K562 (cell line): ENCODE measurements at places on chromosomes 5 and 9. TPM values are rescaled to one million over a fixed set of nuclear protein-coding genes. Genes with fewer than 3 reads are reported as not detected.

- no peak overlapping the region for H3K4me3 ChIP-seq
- DNase-seq = peak; percentile 22
- H3K4me1 ChIP-seq = 0 out of 2 replicates have a peak, but pooled peaks cover 2% of the 10 kb centered on the region
- no peaks in the 10 kb centered on the region for H3K36me3 ChIP-seq
- H3K27ac ChIP-seq = no peak overlapping the region
Measured at GRCh38 chr5:38607396-38607795, 51.0 kb upstream of the LIFR start.

Gene PCDHA8
- not detected in 2 replicates for polyA plus RNA-seq

DNA sequence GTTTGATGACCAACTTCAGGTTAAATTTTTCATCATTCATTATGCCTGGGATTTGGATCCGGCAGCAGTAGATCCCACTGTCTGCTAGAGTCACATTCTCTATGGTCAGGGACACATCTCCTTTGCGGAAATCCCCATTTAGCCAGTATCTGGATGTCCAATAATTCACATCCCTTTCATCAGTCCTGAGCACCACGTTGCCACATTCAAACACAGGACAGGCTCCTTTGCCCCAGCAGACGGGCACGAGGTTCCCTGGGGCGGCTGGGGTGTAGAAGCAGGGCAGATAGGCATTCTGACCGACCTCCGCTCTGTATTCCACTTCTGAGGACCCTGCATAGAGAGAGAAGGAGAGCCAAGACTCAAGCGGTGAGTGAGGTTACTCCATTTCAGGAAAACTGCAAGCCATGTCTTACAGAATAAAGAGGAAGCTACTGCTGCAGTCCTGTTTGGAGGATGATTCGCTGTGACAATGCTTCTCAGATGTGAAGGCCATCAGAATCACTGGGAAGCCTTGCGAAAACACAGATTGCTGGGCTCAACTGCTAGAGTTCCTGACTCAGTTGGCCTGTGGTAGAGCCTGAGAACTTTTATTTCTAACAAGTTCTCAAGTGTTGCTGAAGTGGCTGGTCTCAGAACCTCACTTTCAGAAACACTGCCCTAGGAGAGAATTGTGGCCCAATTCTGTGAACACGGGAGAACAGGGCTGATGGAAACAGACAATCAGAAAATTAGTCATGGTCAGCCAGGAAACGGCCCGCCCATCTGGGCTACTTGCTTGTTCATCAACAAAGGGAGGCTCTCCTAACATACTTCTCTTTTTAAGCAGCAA, 2.0 kb downstream of the HAVCR2 start:
- no peak for DNase-seq
- no peak overlapping the region for H3K4me3 ChIP-seq

DNA sequence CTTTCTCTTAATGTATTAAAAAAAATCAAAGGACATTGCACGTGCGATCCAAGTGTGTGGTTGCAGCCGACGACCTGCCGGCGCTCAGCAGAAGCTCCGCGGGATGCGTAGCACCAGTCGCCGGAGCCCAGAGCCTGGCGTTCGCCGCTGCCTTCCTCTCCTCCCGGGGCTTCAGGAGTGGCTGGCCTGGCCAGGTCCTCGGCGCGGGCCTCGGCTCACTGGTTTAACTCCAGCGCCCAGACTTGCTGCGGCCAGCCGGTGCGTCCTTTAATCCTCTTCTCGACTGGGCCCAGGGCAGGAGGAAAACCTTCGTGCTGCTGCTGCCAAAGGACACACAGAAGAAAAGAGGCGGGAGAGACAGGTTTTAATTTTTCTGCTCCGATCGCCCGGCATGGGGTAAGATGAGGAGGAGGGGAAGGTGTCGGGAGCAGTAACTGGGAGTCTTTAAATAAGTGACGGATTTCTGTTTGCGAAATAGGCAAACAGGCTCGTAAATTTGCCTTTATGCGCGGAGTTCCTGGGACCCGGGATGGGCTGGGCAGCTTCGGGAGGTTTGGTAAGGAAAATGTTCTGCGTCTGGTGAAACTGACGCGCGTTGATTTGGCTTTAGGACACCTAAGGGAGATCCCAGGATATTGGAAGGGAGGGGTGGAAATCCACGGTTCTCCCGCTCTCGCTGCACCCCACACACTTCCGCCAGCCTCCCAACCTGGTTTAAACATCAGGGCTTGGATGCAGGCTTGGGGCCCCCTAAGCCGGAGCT, 2.3 kb downstream of the HAND1 start:
- H3K4me1 ChIP-seq = no peaks in the 10 kb centered on the region
- DNase-seq = no peak
- no peak overlapping the region for H3K4me3 ChIP-seq
- no peak overlapping the region for H3K27ac ChIP-seq
- H3K27me3 ChIP-seq = peaks cover 71% of the 10 kb centered on the region
